ENCODE measurements at places on chromosomes 4 and X.

DNA sequence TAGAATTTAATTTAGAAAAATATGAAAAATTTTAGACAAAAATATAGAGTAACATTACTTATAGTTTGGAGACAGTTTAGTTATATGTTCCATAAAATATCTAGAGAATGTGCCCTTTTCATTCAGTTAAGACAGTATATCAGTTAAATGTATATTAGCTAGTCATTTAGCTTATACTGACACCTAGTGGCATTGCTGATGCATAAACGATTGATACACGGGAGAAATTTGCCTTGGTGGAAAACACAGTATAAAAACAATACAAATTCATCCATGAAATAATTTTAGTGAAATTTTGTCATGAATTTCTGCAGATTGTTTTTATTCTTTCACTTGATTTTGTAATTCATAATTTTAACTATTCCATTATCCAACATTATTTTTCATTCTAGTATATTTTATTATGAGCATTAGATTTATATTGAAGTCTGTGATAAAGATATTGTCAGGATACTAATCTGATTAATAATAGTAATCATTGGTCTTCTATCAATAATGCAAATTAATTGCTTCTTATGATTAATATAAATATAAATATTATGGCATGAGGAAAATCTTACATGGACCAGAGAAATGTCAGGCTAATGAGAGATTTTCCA is 219.0 kb downstream of the TLL1 start:
- DNase-seq = no peak

- no peak for DNase-seq
Measured at GRCh38 chr4:126486377-126486776, 1146.4 kb upstream of the INTU start.

- DNase-seq = no peak
Measured at GRCh38 chr4:68451246-68452211, 4.3 kb downstream of the TMPRSS11E start.

- no peak for DNase-seq
Measured at GRCh38 chrX:72475952-72476668, 96.5 kb downstream of the HDAC8 start.

GRCh38 chr4:137749466-137749865 is 217.2 kb upstream of the PCDH18 start:
- no peak for DNase-seq

DNA sequence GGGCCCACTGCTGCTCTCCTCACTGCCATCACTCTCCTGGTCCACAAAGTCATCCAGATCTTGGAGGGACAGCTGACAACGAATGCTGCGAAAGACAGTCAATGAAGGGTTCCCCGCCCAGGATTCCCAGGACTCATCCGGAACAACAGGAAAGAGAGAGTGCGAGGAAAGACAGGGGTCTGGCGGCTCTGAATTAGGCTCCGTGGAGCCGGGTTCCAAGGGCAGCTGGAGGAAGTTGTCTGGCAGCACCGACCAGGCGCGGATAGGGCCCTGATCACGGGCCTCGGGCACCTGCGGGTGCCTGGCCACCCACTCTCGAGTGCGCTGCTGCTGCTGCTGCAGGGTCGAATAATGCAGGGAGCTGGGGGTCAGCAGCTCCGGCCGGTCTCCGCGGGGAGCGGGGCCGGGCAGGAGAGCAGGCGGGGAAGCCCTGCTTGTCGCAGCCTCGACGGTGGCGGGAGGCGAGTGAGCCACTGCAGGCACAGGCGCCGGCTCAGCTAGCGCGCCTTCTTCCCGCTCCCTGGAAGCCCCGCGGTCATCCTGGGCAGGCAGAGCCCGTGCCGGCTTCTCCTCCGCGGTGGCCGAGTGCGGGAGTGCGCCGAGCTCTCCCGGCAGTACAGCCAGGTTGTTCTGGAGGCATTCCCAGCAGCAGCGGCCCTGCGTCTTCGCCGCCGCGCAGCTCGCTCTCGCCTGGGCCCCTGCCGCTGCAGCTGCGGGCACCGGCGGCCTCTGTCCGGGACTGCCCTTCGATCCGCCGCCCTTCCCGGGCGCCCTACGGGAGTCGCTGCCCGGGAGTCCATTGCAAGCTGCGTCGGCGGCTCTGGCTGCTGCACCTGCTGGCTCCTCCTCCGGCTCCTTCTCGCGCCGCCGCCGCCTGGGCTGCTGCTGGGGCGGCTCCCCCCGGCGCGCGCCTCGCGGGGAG is 1.1 kb downstream of the SOWAHB start:
- no peak for DNase-seq

GRCh38 chr4:77538574-77539157 is 67.0 kb upstream of the CXCL13 start:
- DNase-seq = no peak

GRCh38 chr4:71980976-71981375 is 50.8 kb upstream of the NPFFR2 start:
- DNase-seq = no peak

DNA sequence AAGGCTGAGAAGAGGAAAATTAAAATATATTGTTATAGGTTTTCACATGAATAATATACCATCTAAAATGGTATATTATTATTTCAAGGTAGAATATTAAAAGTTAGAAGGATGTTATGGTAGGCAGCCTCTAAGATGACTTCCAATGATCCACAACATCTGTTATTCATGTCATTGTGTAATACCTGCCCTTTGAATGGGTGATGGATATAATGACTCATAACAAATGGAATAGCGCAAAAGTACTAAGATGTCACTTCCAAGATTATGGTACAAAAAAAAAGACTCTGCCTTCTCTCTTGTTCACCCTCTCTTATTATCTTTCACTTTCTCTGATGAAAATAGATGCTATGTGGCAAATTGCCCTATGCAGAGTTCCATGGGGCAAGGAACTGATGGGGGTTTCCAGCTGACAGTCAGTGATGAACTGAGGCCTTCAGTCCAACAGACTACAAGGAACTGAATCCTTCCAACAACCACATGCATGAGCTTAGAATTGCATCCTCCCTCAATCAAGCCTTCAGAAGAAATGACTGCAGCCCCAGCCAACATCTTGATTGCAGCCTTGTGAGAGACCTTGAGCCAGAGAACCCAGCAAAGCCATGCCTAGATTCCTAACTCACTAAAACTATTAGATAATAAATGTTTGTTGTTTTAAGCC is 57.7 kb downstream of the HS6ST2 start:
- no peak for DNase-seq

GRCh38 chr4:118224243-118224829 is 128.5 kb downstream of the PRSS12 start:
- DNase-seq = no peak

GRCh38 chrX:109266034-109266433 is 215.9 kb downstream of the GUCY2F start:
- no peak for DNase-seq

GRCh38 chr4:84001876-84002569 is 466.1 kb downstream of the GPAT3 start:
- no peak for DNase-seq

GRCh38 chrX:12681047-12681446 is 110.2 kb upstream of the PRPS2 start:
- DNase-seq = no peak

GRCh38 chr4:112144546-112145325 is 518 bp upstream of the FAM241A start:
- DNase-seq = no peak

DNA sequence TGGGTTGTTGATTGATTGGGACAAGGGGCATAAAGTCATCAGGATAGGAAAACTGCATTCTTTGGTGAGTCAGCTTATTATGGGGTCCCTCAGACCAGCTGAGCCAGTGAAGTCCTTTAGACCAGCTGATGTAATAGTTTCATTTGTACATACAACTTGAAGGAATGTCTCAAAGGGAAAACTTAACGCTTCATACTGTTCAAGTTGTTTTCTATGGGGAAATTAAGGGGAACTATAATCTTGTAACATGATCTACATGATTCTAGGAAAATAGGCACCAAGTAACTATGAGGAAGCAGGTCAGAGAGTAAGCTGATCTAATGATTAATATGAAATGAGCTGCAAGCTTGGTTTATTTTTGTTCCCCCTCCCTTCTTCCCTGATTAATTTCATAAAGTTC is 175.1 kb upstream of the GRID2 start:
- no peak for DNase-seq

- DNase-seq = no peak
Measured at GRCh38 chr4:122178961-122179360, 26.8 kb downstream of the BLTP1 start.

- no peak for DNase-seq
Measured at GRCh38 chr4:188262464-188262863, 123.2 kb downstream of the TRIML1 start.

DNA sequence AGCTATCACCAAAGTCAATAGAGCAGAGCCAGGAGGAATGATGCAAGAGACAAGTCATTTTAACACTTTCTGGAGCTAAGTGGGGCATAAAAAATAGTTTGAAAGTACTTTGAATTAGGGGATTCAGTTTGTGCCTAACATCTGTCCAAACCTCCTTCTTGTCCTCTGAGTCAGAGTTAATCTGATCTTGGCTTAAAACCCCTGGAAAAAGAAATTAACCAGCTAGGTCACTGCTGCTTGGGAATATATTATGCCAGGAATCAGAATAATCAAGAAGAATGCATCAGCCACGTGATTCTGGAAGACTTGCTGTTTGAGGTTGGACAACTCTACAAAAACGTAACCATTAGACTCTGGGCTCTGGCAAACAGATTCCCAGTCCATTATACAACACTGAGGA is 45.3 kb upstream of the EDA2R start:
- DNase-seq = no peak

DNA sequence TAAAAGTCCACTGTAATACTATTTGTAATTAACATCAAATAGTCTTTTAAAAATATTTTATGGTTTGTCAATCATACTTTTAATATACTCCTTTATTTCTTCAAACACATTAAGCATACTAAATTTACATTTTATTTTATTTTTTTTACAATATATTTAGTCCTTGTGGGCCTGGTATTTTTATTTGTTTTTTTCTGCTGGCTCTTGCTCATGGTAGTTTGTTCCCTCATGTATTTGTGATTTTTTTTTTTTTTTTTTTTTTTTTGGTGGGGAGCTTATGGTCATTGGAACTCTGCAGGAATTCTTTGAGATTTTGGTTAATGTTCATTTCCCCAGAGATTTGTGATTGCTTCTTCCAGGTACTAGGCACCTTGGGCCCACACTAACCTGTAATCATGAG is 185.5 kb downstream of the PDGFRA start:
- no peak for DNase-seq

DNA sequence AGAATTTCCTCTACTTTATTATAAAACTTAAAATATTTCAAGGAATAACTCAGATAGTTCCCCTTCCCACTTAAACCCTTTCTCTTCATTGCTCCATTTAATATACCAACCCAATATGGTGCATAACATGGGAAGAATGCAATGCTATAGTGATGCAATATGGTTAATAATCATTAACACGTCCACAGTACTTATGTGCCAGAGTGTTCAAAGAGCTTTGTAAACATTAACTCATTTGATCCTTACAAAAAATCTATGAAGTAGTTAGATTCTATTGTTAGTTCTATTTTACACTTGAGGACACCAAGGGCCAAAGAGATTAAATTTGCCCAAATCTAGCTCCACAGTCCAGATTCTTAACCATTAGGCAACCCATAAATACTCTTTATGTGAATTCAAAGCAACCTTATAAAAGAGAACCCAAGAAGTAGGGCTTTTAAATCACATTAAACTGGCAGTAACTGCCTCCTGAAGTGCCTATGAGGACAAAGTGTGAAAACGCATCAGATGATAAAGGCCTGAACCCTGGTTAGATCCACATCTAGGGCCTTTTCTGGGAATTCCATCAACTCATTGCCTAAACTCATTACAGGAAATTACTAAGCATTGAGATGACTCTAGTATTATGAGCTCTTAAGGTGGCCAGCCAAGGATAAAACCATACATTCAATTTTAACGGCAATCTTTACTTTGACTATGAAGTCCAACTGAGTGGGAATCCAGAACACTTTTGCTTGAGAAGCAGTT is 94.3 kb downstream of the AREG start:
- DNase-seq = no peak

DNA sequence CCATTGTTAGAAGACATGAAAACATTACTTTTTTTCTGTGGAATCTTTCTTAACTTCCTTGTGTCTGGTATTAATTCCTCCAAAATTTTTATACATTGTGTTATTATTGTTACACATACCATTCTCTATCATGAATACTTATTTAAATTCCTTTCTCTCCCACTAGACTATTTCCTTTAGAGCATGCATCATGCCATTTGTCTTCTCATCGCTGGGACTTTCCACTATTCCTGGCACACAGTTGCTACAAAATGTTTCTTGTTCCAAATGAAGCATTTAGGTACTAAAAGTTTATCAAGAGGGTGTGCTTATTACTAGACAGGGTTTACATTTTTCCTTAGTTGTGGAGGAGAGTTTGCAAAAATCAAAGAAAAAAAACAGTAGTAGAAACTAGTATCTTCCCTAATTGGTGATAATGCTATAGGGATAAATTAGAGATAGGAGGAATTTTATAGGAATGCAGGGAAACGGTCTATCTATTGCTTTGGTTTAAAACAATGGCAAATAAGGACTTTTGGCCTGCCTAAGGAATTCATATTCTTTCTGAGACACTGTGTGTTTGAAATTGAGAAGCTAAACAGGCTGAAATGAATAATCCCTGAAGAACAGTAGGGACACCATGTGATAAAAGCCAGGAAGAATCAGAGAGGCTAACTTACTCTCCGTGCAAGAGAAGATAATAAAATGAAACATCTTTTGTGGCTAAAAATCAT is 187.5 kb upstream of the TBC1D9 start:
- DNase-seq = no peak

DNA sequence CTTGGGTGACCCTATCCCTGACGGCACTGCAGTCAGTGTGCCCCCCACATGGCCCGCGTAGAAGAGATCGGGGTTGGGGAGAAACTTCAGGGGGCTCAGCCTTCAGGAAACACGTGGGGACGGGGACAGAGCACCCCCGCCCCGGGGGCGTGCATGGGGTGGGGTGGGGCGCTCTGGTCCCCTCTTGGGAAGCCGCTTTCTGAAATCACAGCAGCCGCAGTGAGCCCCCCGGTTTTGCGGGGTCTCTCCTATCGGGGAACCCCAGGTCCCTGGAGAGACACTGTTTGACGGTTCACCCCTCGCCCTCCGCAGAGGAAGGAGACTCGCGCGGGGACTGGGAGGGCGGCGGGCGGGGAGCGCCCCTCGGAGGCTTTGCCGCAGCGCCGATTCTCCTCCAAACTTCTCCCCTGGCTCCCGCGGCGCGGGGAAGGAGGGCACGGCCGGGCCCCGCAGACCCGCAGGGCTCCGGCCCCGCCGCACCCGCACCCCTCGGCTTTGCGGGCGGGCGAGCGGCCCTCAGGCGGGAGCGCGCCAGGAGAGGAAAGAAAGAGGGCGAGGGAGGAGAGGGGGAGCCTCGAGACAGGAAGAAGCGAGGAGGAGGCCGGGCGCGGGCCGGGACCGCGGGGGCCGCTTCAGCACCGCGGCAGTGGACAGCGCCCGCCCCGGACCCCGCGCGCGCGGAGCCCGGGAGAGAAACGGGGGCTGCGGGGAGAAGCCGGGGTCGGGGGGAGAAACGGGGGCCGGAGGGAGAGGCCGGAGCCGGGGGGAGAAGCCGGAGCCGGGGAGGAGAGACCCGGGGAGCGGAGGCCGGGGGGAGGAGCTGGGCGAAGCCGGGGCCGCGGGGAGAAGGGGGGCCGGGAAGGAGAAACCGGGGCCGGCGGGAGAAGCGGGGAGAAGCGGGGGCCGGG is 612 bp downstream of the CPLX1 start:
- DNase-seq = peak; percentile 22

- no peak for DNase-seq
Measured at GRCh38 chr4:67087897-67088296, 457.4 kb downstream of the CENPC start.

All from activated CD8-positive, alpha-beta memory T cell treated with anti-CD3 and anti-CD28 coated beads for 1 hour (primary cell).